Dermis blood vessel endothelial cell (primary cell): ENCODE measurements at places on chromosomes 2 and 18. TPM values are rescaled to one million over a fixed set of nuclear protein-coding genes. Genes with fewer than 3 reads are reported as not detected.

Gene DARS1
- total RNA-seq: 53.6 and 79.0 TPM in 2 replicates

Gene IFT172
- 13.9 and 17.2 TPM in 2 replicates for total RNA-seq

DNA sequence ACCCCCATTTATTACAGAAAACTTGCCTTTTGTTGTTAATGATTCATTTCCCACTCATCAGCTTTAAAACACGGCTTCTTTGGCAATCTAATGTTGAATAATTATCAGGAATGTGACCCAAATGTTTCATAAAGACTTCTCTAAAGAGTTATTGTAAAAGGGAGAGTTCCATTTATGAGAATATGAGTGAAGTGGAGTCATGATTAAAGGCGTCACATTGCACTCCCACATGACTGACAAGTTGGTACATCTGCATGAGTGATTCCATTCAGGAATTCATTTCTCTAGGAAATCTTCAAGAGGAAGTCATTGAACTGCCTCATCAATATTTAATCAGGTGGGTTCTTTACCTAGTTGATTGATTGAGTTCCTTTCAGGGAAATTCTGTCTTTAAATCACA is 184.8 kb downstream of the LNPK start:
- DNase-seq: no peak

GRCh38 chr2:71358931-71359671 is 27.5 kb downstream of the ZNF638 start:
- no peak for DNase-seq

DNA sequence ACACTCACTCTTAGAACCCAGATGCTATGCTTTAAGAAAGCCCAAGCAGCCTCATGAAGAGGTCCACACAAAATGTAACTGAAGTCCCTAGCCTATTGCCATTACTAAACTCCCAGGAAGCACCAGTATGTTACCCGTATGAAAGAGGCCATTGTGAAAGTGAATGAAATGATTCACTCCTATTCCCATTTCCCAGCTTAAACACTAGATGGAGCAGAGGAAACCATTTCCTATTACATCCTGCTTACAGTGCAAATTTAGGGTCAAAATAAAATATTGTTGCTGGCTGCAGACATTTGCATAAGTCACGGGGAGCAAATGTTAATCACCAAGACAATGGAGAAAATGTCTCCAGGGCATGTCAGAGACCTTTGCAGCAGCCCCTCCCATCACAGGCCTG is 989.7 kb upstream of the CRIM1 start:
- DNase-seq: peak; percentile 2

DNA sequence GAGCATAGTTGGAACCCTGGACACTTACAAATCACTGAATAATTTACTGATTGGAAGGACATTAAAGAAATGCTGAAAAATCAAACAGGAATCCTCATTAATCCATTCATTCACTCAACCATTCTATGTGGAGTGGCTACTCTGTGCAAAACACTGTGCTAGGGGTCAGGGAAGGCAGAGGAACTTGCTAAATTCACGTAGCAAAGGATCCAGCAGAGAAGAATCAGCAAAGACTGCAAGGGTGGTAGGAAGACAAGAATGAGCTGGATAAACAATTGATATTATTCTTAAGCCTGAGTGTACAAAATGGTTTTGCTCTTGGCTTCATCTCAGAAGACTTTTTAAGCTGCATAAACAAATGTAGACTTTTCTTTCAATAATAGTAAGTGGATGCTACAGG is 164.3 kb upstream of the CAVIN2 start:
- no peak for DNase-seq

Gene CASP10
- total RNA-seq: 68.7 and 94.8 TPM in 2 replicates

Gene C2orf78
- total RNA-seq: not detected in 2 replicates

DNA sequence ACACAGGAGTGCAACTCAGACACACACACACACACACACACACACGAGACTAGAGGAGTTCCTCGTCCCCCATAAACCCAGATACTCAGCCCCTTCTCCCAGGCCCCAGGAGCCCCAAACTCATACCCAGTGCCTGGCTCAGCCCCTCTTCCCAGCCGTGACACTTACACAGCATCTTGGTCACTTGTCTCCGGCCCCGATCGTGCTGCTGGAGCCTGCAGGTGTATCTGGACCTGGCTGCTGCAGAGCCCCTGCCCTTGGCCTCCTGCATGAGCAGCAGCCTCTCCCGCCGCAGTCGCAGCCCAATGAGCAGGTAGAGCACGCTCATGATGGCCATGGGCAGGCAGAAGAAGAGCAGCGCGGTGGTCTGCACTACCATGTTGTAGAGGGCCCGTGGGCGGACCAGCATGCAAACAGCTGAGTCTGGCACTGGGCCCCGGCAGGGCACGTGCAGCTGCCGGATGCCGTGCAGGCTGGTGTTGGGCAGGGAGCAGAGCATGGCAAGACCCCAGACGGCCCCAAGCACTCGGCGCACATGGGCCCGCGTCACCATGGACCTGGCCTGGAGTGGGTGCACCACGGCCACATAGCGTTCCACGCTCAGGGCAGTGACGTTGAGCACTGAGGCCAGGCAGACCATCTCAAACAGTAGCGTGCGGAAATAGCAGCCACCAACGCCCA is 2.1 kb downstream of the NMUR1 start:
- no peak for DNase-seq

DNA sequence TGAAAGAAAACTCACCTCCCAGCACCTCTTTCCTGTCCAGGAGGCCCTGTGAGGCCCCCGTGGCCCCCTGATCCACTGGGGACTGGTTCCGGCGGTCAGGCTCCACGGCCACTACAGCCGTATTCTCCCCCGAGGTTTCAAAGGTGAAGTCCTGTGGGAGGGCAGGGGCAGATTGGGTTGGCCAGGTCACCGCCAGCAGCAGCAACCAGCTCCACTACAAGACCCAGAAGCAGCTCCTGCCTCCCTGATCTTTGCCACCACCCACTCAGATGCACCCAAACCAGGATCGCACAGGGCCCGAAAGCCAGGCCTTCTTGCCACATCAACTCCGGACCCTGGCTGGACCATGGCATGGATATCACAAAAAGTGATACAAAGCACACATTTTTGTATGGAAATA is 21.9 kb downstream of the SDC1 start:
- no peak for DNase-seq

- DNase-seq: no peak
Measured at GRCh38 chr18:8869696-8870095, 164.3 kb downstream of the MTCL1 start.

Gene FOXD4L1
- 0.05 and 0.17 TPM in 2 replicates for total RNA-seq

DNA sequence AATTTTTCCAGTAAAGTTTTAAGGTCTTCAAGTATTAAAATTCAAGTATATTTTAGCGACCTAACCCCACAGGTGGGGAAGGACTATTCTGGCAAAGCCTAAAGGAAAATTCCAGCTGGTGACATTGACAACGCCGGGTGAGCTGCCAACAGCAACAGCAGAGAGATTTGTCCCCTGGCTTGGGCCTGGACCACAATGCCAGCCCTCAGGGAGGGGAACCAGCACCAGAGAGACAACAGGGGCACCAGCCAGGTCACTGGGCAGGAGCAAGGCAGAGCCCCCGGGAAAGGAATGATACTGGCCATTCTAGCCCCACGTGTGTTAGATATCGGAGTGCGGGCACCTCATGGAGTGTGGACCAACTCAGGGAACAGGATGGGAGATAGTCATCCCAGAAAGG is 95.7 kb downstream of the ARMC9 start:
- no peak for DNase-seq

Gene AGBL5
- total RNA-seq: 17.0 and 19.7 TPM in 2 replicates

- no peak for DNase-seq
Measured at GRCh38 chr2:219631406-219631891, 4.0 kb downstream of the SLC4A3 start.

Gene MAP3K20
- total RNA-seq: 31.5 and 41.5 TPM in 2 replicates

Gene NAGK
- total RNA-seq: 46.5 and 61.1 TPM in 2 replicates

GRCh38 chr18:80022613-80023012 is 11.6 kb upstream of the RBFA start:
- DNase-seq: peak; percentile 48

Gene KLHL29
- 3.7 and 5.8 TPM in 2 replicates for total RNA-seq

Gene RSAD2
- 0.28 and 1.2 TPM in 2 replicates for total RNA-seq

Gene HNRNPLL
- 51.1 and 52.8 TPM in 2 replicates for total RNA-seq

DNA sequence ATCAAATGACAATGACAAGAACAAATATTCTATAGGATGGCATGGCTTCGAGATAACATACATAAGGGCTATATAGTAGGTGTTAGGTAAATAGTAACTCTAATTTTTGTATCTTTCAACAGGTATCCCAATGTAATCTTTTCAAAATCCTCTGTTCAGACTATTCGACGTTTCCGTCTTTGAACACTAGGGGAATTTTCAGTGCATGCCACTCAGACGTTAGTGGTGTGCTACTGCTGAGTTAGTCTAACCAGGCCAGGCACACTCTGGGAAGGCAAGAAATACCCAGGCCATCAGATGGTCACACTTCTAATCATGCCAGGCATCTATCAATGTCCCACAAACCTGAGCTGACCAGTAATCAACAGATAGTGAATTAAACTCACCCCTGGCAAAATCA is 14.6 kb upstream of the CREG2 start:
- DNase-seq: no peak

Gene KLF7
- 14.0 and 20.7 TPM in 2 replicates for total RNA-seq

DNA sequence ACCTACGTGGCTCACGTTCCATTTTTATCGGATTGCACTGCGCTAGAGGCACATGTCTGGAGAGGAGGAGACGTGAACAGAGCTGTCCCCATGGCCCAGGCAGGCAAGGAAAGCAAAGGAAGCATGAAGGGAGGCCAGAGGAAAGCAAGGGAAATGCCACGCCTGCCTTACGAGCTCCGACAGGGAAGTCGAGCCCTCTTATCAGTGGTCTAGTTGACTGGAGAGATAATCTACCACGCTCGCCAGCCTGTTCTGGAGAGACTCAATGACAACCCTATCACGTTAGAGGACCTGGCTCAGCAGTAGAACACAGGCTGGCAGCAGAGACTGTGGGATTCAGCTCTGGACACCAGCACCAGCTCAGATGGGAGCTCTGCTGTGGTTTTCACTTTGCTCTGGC is 202.6 kb upstream of the ID2 start:
- DNase-seq: no peak

DNA sequence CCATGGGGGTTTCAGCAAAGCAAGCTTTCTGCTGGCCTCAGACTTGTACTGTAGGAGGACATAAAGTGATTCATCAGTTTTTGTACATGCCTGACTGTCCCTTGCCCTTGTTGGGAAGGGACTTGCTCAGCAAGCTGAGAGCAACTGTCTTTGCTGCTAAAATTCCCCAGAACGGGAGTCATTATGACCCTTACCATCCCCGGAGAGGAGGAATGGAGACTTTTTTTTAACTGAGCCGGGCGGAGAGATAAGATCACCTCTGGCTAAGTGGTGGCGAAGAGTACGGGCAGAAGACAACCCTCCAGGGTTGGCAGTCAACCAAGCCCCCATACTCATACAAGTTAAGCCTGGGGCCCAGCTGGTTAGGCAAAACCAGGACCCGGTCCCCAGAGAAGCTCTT is 20.4 kb upstream of the NAGK start:
- DNase-seq: no peak

GRCh38 chr2:37171624-37171950 is 14.8 kb upstream of the EIF2AK2 start:
- no peak for DNase-seq

Gene TCF7L1
- total RNA-seq: 8.5 and 12.1 TPM in 2 replicates

Gene IL1F10
- total RNA-seq: not detected in 2 replicates

DNA sequence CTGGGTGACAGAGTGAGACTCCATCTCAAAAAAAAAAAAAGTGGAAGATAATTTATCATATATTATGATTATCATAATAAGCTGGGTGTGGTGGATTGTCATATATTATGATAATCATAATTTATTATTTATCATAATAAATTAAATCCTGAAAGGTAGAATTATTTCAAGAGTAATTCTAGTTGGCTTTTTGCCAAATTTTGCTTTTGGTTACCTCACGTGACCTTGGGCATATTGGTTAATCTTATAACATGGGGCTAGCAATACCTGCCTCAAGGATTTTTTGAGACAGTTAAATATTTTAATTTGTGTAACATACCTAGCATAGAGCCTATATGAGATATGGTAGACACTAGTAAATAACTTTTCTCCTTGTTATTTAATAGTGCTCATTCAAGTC is 111.3 kb upstream of the TTC27 start:
- DNase-seq: no peak
